Vagina (tissue), 2 donors: ENCODE measurements at places on chromosomes 1 and 21.

DNA sequence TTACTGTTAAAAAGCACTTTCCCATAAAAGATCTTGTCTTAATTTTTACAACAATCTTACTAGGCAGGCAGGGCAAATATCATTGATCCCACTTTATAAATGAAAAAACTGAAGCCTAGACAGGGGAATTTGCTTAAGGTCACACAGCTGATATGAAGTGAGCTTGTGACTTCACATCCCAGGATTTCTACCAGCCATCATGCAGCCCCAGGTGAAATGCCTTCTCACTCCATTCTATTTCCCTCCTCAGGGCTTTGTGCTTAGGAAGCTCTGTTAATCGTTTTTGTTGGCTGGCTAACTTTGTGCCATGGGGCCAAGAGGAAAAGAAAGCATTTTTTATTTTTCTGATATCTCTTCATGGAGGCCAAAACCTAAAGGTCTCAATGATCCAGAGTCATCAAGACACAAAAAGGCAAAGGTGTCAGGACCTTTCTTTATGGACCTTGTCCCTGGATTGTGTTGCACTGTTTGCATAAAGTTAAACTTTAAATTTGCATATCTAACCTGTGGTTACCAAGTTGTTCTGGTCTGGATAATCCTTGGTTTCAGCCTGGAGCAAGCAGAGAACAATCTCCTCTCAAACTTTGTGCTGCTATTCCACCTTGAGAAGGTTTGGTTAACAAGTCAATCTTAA lies 44.8 kb upstream of the ZNF326 start:
- DNase-seq: no peak

DNA sequence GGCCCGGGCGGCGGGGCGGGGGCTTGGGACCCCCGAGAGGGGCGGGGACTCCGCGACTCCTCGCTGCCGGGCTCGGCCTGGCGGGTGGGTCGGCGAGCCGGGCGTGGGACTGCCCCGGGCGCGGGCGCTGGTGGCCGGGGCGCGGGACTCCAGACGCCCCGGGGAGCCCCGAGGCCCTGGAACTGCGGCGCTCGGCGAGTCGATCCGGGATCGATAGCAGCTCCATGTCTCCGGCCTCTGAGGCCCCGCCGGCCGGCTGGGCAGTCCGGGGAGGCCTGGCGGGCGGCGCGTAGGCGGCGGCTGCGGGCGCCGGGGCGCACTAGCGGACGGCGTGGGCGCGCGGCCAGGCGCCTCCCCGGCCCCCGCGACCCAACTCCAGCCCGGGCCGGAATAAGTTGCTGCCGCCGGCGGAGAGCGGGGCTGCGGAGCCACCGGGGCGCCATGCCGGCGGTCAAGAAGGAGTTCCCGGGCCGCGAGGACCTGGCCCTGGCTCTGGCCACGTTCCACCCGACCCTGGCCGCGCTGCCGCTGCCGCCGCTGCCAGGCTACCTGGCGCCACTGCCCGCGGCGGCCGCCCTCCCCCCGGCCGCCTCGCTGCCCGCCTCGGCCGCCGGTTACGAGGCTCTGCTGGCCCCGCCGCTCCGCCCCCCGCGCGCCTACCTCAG lies 400 bp downstream of the SAMD11 start:
- DNase-seq: no peak

DNA sequence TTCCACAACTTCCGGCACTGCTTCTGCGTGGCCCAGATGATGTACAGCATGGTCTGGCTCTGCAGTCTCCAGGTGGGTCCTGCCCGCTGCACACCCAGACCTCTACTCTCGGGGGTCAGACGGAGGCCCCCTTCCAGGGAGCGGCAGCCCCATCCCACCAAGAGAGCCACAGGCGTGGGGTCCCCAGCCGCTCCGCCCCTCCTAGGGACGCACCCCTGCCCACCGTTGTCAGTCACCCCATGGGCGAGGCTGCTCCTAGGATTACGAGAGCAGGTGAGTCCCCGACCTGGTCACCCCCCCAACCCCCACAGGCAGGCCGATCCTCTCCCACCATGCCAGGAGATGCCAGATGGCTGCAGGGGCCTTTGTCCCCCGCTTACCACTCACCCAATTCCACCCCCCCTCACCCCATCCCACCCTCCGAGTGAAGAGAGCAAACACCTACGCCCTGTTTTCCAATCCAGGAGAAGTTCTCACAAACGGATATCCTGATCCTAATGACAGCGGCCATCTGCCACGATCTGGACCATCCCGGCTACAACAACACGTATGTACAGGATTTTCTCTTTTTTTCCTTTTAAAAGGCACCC lies 107.0 kb downstream of the PDE9A start:
- no peak for DNase-seq

- no peak for DNase-seq
These were observed 39.5 kb downstream of the LRRC8B start for GRCh38 chr1:89563957-89564604.

DNA sequence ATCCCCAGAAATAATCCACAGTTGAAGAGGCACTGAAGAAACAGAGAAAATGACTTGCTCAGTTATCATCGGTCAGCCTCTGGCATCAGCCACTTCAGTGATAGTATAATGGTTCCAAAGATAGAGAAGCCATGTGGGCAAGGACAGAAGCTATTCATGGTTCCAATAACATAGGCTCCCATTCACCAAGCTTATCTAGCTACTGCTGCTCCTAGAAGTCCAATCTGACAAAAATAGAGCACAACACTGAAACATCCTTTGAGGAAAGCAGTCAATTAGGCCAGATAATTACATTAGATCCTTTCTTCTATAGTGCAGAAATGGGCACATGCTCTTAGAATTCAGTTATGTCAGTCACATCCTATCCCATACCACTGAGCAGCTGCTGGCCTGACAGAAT lies 33.5 kb upstream of the CRB1 start:
- DNase-seq: no peak

DNA sequence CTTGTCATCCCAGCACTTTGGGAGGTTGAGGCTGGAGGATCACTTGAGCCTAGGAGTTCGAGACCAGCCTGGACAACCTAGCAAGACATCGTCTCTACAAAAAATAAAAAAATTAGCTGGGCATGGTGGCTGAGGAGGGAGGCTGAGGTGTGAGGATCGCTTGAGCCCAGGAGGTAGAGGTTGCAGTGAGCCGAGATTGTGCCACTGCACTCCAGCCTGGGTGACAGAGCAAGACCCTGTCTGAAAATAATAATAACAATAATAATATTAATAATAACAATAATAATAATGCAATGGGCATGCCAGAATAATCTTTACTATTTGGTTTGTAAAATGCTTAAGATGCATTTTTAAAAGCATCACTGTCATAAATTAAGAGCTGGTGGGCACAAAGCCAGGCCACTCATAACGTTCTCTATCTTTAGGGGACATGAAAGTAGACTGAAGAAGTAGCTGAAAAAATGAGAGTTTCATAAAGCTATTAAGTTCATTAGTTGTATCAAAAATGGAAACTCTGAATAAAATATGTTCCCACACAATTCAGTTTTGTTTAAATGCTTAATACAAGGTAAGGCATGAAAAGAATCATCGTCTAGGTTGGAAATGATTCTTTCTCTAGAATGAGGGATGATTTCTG lies 51.6 kb upstream of the ITPKB start:
- no peak for DNase-seq

- DNase-seq: no peak
These were observed 76.7 kb downstream of the GFI1 start for GRCh38 chr1:92409946-92410549.

- DNase-seq: no peak
These were observed 33.7 kb downstream of the GLUL start for GRCh38 chr1:182357913-182358312.

DNA sequence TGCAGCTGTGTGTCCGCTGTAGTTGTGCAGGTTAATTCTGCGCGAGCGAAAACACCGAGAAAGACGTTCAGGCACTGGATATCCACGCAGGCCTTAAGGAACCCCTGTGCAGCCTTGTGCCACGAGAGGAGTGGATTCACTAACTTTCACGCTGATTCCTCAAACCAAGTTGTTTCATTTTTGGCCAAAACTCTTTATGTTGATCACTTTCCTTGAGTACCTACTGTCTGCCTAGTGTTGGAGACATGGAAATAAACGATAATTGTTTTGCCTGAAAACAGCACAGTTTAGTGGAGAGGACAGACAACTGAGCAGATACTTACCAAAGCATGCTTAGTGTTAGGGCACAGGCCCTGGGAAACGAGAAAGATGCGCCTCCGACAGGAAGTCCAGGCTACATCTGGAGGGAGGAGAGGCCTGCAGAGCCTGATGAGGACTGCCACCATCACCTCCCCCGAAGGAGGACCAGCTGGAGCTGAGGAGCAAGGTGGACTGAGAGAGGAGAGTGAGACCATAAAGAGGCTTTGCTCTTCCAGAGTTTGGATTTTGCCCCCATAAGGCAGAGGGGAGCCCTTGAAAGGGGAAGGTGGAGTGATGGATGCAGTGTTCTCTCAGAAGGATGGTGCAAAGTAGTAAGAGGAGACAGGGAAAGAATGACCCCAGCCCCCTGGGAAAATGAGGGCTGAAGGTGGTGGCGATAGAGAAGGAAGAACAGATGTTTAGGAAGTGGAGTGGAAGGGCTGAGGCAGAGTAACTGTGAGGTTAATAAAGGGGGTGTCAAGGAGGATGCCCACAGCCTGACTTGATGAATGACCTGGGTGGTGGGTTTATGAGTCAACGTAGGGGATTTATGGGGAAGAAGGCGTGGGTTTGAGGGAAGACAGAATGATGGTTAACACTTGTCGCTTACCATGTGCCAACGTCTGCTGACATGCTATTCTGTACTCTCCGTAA lies 956 bp upstream of the SCAF4 start:
- DNase-seq: no peak

- DNase-seq: no peak
These were observed 152.7 kb upstream of the NEGR1 start for GRCh38 chr1:72435025-72435424.
